ENCODE measurements at places on chromosomes 12 and 14. TPM values are rescaled to one million over a fixed set of nuclear protein-coding genes. Genes with fewer than 3 reads are reported as not detected.
A peak's percentile ranks its signal among the peaks of the same experiment; 100 is the strongest.

DNA sequence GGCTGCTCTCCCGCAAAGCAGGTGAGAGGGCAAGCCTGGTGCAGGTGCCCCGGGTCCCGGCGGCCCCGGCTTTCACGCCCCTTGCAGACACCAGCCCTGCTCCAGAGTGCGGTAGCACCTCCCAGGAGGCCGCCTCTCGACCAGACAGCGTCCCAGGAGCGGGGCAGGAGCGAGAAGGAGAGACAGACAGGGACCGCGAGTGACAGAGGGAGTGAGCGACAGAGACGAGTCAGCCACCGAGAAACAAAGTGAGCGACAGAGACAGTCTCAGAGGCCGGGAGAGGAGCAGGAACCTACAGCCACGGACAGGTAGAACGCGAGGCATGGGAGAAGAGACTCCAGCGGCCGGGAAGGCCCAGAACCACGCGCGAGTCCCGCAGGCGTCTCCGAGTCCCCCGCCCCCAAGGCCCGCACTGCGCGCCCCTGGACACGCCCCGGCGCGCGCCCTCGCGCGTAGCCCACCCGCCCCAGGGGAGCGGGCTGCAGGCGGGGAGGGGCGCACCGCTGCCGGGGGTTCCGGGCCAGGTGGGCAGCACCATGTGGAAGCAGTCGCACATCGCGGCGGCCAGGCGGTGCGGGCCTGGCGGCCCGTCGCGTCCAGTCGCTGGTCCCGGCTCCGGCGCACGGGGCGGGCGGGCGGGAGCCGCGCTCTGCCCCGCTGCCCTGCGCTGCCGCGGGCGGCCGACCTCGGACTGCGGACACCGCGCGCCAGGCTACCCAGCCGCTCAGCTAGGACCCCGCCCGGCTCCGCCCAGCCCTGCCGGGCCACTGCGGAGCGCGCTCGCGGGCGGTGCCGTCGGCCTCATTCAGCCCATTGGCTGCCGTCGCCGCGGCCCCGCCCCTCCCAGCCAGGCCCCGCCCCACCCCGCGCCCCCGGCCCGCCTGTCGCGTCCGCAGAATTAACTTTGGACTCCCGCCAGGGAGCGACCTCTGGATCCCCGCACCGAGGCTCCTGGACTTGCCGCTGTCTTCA is at the start of gene AHNAK2:
TSS of gene AHNAK2 (minus strand) at position 694 of the 973 bp plus-strand sequence. CDS start at position 557, 137 bp downstream.
- peak; percentile 95 for DNase-seq

The SLC17A8 gene
- 0.40 TPM for total RNA-seq

The RGS6 gene
- total RNA-seq, result 10.1 TPM

The CD163L1 gene
- total RNA-seq, result 0.44 TPM

The TSHR gene
- 0.58 TPM for total RNA-seq

The SCNN1A gene
- 34.7 TPM for total RNA-seq

DNA sequence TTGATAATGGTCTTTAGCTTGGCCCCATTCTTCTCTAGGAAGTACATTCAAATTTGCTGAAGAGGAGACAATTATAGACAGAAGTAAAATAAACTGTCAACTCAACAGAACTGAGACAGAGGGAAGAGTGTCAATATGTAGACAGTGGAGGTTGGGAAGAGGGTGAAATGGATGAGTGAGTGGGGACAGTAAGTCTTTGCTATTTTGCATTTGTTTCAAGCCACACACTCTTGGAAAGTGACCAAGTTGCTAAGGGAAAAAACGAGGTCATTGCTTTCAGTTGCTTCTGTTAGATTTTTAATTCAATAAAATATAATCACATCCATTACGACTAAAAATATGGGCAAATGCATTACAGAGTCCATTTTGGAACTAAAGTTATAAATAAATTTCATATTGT is 47.8 kb downstream of the BTBD7 start:
- DNase-seq, result no peak

The GLI1 gene
- 5.6 TPM for total RNA-seq

The MGST1 gene
- total RNA-seq, result 203 TPM

The TARBP2 gene
- 60.3 TPM for total RNA-seq

GRCh38 chr12:65004270-65004669 is 116.8 kb downstream of the WIF1 start:
- DNase-seq, result no peak

GRCh38 chr12:24113701-24114100 is 164.2 kb upstream of the SOX5 start:
- DNase-seq, result no peak

The TESPA1 gene
- not detected for total RNA-seq

- DNase-seq, result no peak
Observed at GRCh38 chr12:34166427-34167060, 144.2 kb downstream of the ALG10 start.

DNA sequence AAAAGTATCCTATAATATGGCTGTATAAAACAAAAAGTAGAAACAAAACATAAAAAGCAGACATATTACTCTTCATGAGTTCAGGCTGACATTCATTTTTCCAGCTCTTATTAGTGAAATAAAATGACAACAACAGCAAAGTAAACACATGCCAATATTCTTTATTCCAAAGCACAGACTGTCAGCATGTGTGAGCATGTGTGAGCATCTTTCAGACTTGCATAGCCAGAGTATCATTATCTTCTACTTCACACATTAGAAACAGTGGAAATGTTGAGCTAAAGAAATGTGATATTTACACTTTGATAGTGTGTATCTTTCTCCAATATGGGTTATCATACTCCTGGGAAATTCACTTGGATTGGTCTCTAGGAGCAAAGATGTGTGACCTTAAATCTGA is 476.6 kb upstream of the TMEM132C start:
- DNase-seq, result no peak

The NAA30 gene
- 15.8 TPM for total RNA-seq

DNA sequence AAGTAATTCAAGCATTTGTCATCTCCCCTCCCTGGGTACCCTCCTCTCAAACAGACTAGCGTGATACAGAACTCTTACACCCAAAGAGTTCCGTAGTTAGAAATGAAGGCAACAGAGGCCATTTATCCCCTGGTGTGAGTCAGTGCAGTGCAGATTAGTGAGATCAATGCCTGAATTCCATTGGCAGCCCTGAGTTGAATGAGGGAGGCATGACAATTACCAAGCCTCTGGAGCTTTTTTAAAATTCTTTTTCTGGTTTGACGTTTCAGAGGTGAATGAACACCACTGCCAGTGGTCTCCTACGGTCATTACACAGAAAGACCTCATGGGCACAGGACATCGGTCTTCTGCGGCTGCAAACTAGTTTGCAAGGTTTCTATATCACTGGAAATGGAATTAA is 94.4 kb downstream of the PRIMA1 start:
- no peak for DNase-seq

Measured in endodermal cell (in vitro differentiated cells).